ENCODE measurements at places on chromosomes 6 and 20.

GRCh38 chr6:154319231-154319858, 37.3 kb downstream of the IPCEF1 start:
- DNase-seq = peak; percentile 72

DNA sequence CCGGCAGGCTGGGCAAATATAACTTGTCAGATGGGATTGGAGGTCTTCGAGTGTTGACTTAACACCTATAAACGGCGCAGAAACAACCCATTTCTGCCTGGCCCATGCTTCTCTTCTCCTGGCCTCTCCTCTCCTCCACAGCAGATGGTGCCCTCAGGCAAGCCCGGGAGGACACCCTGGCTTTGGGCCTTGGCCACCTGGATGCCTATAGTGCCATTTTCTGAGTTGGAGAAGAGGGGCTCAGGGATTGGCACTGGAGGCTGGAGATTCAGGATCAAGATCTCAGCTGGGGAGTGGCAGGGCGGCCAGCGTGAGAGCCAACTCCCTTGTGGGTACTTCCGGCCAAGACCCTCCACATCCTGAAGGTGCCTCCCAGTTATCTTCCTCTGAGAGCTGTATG, 211.9 kb upstream of the PMEPA1 start:
- no peak for DNase-seq

GRCh38 chr20:14838663-14839628, 501.5 kb upstream of the FLRT3 start:
- DNase-seq = no peak

- no peak for DNase-seq
Measured at GRCh38 chr20:60565083-60565482, 606.9 kb downstream of the CDH26 start.

- DNase-seq = peak; percentile 98
Measured at GRCh38 chr20:63835021-63835858, 4.2 kb upstream of the ZBTB46 start.

DNA sequence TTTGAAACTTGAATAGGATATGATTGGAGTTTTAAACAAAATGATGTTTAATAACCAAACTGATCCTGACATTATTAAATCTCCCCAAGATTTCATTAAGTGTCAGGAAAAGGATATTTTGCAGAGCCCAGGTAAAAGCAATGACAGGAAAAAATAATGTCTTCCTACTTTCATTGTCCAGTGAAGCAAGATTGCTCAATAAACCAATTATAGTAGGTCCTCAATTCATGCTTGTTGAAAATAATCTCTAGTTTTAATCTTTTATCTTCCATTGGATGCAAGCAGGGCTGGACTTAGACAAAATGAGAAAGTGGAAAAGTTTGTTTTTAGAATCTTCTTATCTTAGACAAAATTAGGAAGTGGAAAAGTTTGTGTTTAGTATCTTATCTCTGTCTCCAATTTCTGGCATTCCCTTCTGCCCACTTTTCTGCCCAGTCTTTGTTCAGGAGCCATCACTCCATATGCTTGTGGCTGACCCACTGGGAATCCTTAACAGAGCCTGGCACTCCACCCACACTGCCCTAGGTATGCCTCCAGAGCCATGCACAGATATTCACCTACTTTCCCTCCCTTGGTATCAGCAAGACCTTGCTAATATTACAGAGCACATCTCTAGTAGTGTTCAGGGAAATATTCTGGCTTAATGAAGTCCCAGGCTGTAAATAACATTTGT, 57.0 kb upstream of the CARMIL1 start:
- DNase-seq = peak; percentile 20

DNA sequence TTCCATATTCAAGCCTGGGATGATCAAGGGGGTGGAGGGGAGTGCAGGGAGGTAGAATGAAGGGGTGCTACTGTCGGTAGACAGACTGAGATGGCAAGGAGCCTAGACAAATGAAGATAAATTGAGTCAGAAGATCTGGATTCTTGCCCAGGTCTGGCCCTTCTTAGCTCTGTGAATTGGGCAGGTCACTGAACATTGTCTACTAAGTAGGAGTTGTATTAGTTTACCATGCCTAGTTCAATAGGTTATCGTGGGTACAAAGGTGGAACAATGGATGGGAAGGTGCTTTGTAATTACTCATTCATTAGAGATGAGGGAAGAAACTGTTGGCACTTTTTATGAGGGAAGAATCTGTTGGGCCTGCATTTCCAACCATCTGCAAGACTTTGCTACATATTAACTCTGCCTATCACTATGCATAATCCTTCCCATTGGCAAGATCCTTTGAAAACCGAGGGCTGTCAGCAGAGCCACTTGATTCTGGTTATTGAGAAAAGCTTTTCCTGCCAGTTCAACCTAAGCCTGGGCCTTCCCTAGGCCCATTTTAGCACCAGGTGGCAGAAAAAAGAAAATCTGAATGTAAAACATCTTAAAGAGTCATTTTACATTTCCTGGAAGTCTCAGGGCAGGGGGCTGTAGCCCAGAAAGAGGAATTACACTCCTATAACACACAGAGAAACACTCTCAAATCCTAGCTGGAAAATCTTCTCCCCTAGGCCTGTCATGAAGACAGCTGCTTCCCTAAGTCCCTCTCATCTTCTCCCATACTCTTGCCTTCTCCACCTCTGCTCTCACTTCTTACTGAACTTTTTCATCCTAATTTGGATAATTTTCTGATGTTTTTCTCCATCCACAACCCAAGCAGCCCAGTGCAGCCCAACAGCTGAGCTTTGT, 103.5 kb downstream of the CD24 start:
- peak; percentile 83 for DNase-seq

DNA sequence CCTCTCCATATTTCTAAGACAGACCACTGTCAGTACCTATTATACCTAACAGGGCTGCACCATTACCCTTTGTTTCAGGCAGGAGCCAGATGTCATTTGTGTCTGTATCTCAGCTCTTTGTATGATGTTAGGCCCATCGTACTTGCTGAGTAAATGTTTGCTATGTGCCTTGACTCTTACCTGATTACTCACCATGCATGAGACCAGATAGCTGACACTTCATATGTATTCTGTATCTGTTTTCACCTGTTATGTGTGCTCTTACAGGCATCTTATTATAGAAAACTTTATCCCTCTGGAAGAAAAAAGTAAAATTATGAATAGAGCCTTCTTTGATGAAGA, 31.7 kb upstream of the ASXL1 start:
- peak; percentile 12 for DNase-seq

DNA sequence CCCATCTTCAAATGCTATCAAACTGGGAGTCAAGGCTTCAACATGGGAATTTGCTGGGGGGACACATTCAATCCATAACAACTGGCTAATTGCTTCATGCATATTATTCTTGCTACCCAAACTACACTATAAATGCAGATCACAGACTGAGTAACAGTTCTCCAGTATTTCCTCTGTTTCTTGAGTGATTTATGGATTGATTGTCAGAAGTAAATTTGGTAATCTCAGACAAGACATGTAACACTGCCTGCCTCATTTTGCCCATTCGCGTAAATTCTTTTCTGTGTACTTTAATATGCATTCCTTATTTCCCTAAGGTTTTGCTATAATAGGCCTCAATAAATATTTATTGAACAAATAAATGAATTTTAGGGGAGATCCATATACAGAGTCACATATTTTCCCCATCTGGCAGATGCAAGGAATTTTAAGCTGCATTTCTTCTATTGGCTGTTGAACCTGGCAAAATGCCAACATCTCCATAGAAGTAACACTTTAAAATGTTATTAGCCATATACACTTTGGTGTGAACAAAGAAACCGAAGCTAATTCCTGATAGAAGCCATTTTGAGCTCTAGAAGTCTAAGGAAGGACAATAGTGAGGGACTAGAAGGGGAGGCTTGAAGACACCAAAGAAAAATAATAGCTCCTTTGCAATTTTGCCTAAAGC, 98.2 kb downstream of the QRSL1 start:
- DNase-seq = no peak

- DNase-seq = peak; percentile 32
Measured at GRCh38 chr6:26543953-26544352, 5.8 kb downstream of the HMGN4 start.

- DNase-seq = peak; percentile 75
Measured at GRCh38 chr6:169723200-169723909, 945 bp downstream of the PHF10 start.

GRCh38 chr20:64166721-64167615, 2.7 kb downstream of the MYT1 start:
- DNase-seq = no peak

GRCh38 chr6:28239636-28240035, 12.4 kb downstream of the ZKSCAN4 start:
- DNase-seq = no peak

GRCh38 chr6:73234733-73235132, 9.4 kb upstream of the KHDC1L start:
- peak; percentile 71 for DNase-seq

GRCh38 chr20:48308882-48309281, 518.9 kb downstream of the PREX1 start:
- DNase-seq = no peak

DNA sequence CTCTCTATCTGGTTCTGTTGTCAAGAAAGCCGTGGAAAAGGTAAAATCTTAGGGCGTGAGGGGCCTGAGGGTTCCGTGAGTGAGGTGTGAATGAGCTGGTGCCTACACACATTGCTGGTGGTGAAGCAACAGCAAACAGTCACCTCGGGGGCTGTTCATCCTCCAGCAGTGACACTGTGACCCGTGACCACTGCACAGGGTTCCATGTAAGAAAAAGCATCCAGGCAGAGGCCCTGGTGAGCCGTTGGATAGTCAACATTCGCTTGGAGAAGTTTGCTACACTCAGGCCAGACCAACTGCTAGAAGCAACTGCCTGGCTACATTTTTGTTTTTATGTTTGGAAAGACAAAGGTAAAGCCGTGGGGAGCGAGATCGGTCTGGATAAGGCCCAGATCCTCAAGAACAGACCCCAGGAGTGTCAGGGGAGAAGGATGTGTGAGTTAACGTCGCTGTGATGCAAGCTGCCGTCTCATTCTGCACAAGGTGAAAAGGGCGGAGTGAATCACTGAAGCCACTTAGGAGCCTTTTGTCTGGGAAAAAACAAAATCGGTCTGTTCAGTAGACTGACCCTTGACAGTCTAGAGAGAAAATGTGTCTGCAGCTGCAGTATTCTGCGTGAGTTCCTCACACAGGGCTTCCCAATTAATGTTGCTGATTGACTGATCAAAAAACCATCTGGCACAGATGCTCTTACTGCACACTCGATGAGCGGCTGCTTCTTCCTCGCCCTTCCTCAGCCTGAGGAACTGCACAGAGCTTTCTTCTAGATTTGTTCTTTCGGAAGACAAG, 404.0 kb downstream of the SMOC2 start:
- DNase-seq = no peak

- DNase-seq = no peak
Measured at GRCh38 chr6:13091192-13091591, 237.1 kb downstream of the TBC1D7 start.

DNA sequence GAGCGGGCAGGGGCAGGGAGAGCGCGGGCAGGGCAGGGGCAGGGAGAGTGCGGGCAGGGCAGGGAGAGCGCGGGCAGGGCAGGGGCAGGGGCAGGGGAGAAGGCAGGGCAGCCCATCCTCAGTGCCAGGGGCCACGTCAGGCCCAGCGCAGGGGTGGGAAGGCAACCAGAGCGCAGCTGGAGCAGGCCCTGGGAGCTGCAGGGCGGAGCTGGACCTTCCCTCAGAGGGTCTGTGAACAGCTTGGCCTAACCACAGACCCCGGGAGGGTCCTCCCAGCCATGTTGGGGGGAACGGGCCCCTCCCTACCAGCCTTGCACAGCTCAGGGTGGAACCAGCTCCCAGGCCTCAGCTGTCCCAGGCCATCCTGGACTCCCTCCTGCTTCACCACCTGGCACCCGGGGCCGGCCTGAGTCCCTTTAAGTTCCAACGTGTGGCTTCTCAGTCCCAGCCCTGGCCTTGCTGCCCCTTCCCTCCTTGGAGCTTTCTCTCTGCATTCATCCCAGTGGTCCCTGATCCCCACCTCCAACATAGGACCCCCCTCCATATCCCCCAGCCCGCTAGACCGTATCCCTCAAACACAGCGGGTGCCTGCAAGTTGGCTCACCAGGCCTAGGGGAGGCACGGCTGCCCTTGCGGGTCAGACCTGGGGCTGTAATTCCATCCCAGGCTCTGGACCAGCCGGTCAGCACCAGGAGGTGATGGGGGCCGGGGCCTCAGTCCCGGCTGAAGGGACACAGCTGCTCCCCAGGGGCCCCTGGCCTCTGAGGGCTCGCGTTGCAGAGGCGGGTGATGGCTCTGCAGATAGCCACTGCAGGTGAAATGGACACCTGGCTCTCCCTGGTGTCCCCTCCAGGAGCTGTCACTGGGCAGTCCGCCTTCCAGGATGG, 5.6 kb upstream of the ZBTB46 start:
- no peak for DNase-seq

- no peak for DNase-seq
Measured at GRCh38 chr6:36794713-36795065, 44.6 kb downstream of the CPNE5 start.

- DNase-seq = peak; percentile 99
Measured at GRCh38 chr20:2814587-2815051, at the start of gene C20orf141. Gene C20orf141, plus strand, starts transcription at chr20:2814987. Its CDS starts 198 bp downstream, at chr20:2815185.

DNA sequence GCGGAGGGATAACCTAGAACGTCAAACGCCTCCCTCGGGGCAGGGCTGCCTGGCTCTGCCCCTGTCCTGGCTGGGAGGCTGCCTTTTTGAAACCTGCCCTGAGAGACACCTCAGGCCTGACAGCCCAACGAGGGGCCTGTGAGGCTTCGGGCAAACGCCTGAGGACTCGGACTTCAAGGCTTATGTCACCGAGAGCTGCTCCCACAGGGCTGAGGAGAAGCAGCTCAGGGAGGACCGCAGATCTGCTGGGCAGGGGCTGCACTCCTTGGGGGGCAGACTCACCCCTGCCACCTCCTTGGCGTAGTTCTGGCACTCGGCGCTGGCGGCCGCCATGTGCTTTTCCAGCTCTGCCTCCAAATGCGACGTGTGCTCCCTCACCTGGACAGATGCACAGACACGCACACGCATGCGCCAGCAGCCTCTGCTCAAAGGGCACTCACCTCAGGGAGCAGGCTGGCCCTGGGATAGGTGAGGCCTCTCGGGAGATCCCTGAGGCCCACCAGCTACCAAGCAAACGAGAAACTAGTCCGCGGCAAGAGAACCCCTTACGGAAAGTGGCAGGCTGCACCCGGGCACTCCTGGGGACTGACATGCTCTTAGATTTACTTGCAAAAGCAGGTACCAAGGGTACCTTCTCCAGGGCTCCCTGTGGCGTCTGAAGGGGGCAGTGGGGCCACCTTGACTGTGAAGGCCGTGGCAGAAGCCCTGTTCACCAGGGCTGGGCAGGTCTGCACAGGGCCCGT, 49.6 kb downstream of the DSTN start:
- DNase-seq = no peak

GRCh38 chr6:121881974-121882667, 446.7 kb downstream of the GJA1 start:
- peak; percentile 90 for DNase-seq

DNA sequence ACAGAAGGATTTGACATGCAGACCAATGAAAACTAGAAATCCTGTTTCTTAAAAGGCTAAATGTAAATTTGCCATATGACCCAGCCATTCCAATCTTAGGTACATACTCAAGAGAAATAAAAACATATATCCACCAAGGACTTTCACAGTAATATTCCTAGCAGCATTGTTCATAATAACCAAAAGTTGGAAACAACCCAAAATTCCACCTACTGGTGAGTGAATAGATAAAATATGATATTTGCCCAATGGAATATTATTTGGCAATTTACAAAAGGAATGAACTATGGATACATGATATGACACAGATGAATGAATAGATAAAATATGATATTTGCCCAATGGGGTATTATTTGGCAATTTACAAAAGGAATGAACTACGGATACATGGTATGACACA, 22.7 kb downstream of the MTCL3 start:
- peak; percentile 44 for DNase-seq

Data from fibroblast of the aortic adventitia (primary cell).